ENCODE measurements at places on chromosomes 6 and 20. TPM values are rescaled to one million over a fixed set of nuclear protein-coding genes. Genes with fewer than 3 reads are reported as not detected.

MAFB gene
- total RNA-seq, result 0.39 TPM

FAM83C gene
- not detected for total RNA-seq

SNAI1 gene
- total RNA-seq, result 12.4 TPM

MEP1A gene
- total RNA-seq, result not detected

C20orf202 gene
- not detected for total RNA-seq

MRPS26 gene
- total RNA-seq, result 57.5 TPM

LHFPL5 gene
- total RNA-seq, result not detected

LINC00237 gene
- total RNA-seq, result not detected

NR2E1 gene
- not detected for total RNA-seq

DHX16 gene
- 25.2 TPM for total RNA-seq

PROKR2 gene
- not detected for total RNA-seq

BANF2 gene
- not detected for total RNA-seq

SMLR1 gene
- not detected for total RNA-seq

TCF15 gene
- not detected for total RNA-seq

TMEM170B gene
- 1.0 TPM for total RNA-seq
